Activated naive CD8-positive, alpha-beta T cell treated with anti-CD3 and anti-CD28 coated beads for 36 hours (primary cell): ENCODE measurements at places on chromosomes 6 and 20. TPM values are rescaled to one million over a fixed set of nuclear protein-coding genes. Genes with fewer than 3 reads are reported as not detected.

Gene TAF8
- 45.1 TPM for total RNA-seq

- H3K27ac ChIP-seq, result no peak overlapping the region
- H3K4me1 ChIP-seq, result peaks cover 11% of the 10 kb centered on the region
- no peak overlapping the region for H3K4me3 ChIP-seq
- no peaks in the 10 kb centered on the region for H3K27me3 ChIP-seq
These were observed 193.1 kb upstream of the ARG1 start for GRCh38 chr6:131379948-131380347.

DNA sequence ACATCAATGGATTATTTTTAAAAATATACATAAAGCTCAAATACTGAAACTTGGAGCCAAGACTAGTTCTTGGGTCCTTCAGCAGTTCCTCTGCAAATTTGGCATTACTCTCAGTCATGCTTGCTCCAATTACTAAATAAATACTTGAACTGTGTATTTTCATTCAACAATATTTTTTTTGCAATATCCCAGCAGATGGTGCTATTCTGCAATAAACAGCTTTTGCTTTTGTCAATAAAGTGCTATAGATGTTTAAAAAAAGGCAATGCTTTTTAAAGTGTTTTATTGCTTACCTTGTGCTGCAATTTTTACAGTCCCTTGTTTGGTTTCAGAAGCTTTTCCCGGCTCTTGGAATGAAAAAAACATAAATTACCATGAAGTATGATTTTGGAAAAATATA is 243.4 kb downstream of the TRDN start:
- no peak for DNase-seq
- H3K4me1 ChIP-seq, result no peaks in the 10 kb centered on the region
- H3K27me3 ChIP-seq, result no peaks in the 10 kb centered on the region
- no peaks in the 10 kb centered on the region for H3K36me3 ChIP-seq

- no peaks in the 10 kb centered on the region for H3K36me3 ChIP-seq
- no peak for DNase-seq
- H3K4me1 ChIP-seq, result no peaks in the 10 kb centered on the region
These were observed 80.6 kb upstream of the HIVEP1 start for GRCh38 chr6:11931296-11932035.

GRCh38 chr6:4910037-4910760 is 93.6 kb downstream of the RPP40 start:
- DNase-seq, result no peak
- peaks cover 35% of the 10 kb centered on the region for H3K36me3 ChIP-seq
- no peaks in the 10 kb centered on the region for H3K27me3 ChIP-seq
- no peak overlapping the region for H3K4me3 ChIP-seq

Gene COL9A3
- 1.0 TPM for total RNA-seq

Gene HLA-DQB1
- total RNA-seq, result 17.5 TPM

- no peak overlapping the region for H3K4me3 ChIP-seq
- DNase-seq, result peak; percentile 41
- no peaks in the 10 kb centered on the region for H3K36me3 ChIP-seq
- H3K27me3 ChIP-seq, result peaks cover 4% of the 10 kb centered on the region
These were observed 127.5 kb downstream of the PKHD1 start for GRCh38 chr6:51959744-51960383.

DNA sequence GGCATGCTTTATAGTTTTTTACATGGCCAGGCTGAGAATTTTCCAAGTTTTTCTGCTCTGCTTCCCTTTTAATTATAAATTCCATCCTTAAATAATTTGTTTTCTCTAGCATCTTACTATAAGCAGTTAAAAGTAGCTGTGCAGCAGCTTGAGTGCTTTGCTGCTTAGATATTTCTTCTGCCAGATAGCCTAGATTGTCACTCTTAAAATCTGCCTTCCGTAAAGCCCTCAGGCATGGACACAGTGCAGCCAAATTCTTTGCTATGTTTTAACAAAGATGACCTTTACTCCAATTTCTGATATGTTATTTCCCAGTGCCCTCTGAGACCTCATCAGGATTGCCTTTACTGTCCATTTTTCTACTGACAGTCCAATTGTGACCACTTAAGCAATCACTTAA is 92.6 kb upstream of the SGK1 start:
- H3K4me1 ChIP-seq, result peaks cover 5% of the 10 kb centered on the region
- H3K27ac ChIP-seq, result no peak overlapping the region
- no peak for DNase-seq
- H3K36me3 ChIP-seq, result peaks cover 2% of the 10 kb centered on the region
- H3K27me3 ChIP-seq, result no peaks in the 10 kb centered on the region
- no peak overlapping the region for H3K4me3 ChIP-seq

Gene LPA
- not detected for total RNA-seq

Gene HUS1B
- 1.0 TPM for total RNA-seq

DNA sequence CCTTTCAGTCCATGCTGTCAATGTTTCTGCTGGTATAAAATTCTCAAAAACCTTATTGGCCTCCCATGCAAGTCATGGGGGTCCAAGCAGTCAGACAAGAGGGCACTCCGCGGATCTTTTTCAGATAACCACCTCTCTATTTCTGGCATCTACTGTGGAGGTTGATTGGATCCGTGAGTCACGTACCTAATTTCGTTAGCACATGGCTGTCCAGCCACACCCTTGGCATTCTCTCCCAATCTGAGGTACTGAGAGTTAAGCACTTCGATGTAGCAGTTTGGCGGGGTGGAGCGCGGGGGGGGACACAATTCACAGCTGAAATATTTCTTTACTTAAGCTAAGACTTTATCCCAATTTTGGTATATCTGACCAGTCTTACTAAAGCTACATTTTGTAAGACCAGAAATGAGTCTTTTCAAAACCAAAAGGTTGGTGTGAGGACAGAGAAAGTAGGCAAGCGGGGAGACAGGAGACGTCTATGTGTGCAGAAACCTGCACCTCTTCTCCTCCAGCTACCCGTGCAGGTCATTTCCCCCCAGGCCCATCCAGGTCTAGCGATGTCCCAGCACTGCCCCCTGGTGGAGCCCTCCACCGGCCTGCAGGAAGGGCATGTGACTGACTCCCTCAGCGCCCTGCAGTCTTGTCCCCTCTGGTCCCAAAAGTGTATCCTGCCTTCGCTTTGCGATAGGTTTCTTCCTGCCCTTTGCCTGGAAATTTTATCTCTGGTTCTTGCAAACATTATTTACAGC is 113.1 kb downstream of the ADAT2 start:
- peak; percentile 52 for DNase-seq
- H3K27me3 ChIP-seq, result no peaks in the 10 kb centered on the region
- no peak overlapping the region for H3K4me3 ChIP-seq
- peaks cover 7% of the 10 kb centered on the region for H3K36me3 ChIP-seq

Gene PNISR
- total RNA-seq, result 91.6 TPM

Gene CPXM1
- 4.2 TPM for total RNA-seq

Gene SNX5
- total RNA-seq, result 235 TPM

DNA sequence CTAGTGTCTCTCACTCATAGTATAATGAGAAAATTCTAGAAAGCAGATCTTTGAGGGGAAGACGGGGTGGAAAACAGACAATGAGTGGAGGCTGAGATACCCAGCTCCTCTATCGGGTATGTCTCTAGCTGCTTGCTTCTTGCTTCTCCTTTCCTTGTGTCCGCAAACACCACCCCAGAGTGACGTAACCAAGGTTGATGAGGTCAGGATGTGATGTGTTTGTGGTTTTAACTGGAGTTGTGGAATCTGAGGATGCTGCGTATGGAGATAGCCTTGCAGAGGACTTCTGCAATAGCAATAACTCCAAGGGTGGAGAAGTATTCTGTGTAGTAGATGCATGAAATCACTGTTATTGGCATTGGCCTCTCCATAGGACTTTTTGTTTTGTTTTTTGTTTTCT is 132.7 kb upstream of the IFNGR1 start:
- no peaks in the 10 kb centered on the region for H3K27me3 ChIP-seq
- DNase-seq, result no peak
- no peak overlapping the region for H3K27ac ChIP-seq
- H3K4me1 ChIP-seq, result peaks cover 10% of the 10 kb centered on the region
- no peaks in the 10 kb centered on the region for H3K36me3 ChIP-seq

Gene BMP7
- not detected for total RNA-seq
